CD4-positive, alpha-beta T cell treated with Interleukin-15 for 4 hours (primary cell): ENCODE measurements at places on chromosomes 1 and 21.

DNA sequence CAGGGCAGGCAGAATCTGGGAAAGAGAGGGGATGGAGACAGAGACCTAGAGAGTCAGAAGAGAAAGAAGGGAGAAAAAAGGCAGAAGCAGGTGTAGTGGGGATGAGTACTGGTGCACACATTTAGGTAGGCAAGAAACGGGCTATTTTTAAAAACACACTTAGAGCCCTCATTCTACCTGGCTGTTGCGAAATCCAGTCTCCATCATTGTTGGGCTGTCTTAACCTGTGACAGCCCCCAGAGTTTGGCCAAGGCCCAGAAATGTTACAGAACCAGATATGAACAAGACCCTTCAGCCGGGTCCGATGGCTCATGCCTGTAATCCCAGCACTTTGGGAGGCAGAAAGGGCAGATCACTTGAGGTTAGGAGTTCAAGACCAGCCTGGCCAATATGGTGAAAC, 12.6 kb upstream of the KDF1 start:
- no peak for DNase-seq

DNA sequence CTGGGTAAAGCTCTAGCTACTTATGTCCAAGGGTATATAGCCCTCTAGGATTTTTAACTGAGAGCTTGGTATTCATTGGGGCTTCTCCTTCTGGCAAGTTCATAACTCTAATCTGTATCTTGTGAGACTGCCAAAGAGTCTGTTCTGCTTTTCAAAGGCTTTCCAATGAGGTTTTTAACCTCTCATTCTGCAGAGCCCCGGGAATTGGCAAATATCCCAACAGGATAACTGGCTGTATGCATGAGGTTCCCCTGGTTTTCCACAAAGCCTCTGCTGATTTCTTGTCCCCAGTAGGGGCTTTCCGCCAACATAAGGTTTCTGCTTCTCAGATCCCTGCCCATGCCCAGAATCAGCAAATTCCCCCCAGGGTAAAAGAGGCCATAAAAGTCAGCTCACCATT, 40.9 kb downstream of the RPL5 start:
- no peak for DNase-seq

DNA sequence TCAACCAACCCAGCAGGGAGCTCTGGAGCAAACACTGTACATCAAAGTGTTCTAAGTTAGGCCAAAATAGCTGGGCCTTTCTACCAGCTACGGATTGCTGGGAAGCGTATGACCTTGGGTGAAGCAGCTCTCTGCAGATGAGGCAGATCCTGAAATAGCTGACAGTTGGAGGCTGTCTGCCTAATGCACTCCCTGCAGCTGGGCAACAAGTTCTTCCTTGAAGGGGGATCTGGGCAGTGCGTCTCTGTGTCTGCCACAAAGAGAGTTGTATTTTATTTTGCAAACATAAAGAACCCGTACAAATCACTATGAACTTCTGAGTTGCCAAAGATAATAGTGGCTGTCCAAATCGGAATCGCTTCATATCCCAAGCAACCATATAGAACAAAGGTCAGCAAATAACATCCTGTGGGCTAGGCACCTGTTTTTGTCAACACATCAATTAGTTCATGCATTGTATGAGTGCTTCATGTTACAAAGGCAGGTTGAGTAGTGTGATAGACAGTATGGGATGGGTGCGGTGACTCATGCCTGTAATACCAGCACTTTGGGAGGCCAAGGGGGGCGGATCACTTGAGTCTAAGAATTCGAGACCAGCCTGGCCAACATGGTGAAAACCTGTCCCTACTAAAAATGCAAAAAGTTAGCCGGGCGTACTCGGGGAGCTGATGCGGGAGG, 29.1 kb upstream of the KLF17 start:
- DNase-seq = no peak

DNA sequence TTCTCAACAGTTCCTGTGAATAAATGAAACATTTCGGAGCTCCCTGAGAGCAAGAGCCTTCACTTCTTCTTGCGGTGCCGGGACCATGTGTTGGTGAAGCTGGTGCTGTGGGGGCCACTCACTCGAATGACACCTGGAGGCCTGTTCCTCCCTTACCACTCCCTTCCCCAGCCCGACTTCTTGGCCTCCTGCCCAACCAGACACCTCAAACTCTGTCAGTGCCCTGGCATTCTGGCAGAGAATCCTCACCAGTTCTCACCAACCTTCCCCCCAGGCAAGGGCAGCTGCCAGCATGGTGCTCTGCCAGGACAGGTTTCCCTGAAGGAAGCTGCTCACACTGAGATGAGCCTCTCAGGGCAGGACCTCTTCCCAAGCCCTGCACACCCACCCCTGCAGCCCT, 68.3 kb downstream of the MPZL1 start:
- DNase-seq = no peak

GRCh38 chr21:41638201-41638790, 128.6 kb downstream of the RIPK4 start:
- DNase-seq = no peak

DNA sequence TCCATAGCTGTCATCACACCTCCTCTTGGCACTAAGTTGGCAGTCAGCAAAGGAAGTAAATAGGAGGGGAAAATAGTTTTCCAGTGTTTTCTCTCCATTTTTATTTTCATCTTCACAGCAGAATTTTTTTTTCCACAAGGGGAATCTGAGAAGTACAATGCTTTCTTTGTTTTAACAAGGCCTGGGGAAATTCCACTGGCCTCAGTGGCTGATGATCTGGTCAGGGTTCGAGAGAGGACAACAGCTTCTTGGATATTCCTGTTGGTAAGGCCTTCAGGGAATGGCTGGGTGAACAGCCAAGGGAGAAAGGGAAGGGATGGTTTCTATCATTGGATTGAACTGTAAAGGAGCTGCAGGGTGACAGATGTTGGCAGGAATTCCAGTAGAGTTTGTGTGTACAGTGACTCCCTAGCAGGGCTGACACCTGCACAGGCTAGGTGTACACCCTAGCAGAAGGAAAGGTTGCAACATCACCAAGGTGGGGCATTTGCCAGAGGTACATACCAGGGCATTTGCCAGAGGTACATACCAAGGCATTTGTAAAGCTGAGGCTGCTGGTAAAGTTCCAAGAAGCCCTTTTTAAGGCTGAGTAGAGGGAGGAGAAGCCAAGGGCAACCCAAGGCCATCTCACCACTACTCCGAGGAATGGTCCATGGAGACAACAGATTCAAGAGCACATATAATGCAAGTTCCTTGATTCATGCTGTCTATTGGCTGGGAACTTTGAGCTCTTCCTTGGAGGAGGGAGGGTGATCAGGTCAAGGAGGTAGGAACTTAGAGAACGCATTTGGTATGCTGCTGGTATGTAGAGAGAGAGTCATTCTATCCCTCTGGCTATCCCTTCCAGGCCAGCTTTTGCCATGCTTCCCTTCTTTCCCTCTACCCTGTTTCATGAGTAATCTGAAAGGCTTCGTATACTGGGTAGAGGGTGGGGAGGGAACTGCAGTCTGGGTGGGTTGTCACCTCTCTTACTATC, 3.1 kb downstream of the GJA5 start:
- no peak for DNase-seq

- no peak for DNase-seq
Measured at GRCh38 chr1:156639601-156640101, 2.3 kb upstream of the BCAN start.

GRCh38 chr1:41239988-41240610, 2.0 kb downstream of the SCMH1 start:
- DNase-seq = peak; percentile 29

DNA sequence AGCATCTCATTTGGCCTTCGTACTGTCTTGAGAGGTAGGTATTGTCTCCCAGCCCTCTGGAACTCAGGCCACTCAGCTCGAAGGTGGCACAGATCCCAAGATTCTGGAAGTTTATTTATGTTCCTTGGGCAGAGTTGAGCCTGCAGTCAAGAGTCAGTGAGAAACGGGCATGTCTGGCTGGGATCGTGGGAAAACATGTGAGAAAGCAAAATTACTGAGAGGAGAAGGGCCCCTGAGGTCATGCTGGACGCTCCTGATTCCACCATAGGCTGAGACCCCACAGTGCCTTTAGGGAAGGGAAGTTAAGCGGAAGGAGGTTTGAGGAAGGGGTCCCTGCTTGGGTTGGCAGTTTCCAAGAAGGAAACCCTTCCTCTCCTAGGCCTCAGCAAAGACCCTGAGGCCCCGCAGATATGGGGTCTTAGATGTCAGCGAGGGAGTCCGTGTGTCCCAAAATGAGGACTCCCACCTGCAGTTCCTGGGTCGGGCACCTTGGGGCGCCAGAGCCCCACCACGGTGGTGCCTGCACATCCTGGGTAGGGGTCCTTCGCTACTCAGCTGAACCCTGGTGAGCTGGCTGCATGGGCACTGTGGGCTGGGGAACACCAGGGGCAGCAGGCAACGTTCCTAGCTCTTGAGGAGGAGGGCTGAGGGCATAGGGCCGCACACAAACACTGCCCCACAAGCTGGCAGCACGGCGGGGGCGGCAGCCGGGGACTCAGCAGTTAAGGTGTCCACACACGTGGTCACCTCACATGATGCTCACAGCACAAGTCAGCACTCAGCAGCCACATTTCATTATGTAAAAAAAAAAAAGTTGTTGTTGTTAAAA, 12.3 kb upstream of the SEMA4A start:
- DNase-seq = no peak

GRCh38 chr1:94121411-94121821, 468 bp upstream of the ABCA4 start:
- no peak for DNase-seq

DNA sequence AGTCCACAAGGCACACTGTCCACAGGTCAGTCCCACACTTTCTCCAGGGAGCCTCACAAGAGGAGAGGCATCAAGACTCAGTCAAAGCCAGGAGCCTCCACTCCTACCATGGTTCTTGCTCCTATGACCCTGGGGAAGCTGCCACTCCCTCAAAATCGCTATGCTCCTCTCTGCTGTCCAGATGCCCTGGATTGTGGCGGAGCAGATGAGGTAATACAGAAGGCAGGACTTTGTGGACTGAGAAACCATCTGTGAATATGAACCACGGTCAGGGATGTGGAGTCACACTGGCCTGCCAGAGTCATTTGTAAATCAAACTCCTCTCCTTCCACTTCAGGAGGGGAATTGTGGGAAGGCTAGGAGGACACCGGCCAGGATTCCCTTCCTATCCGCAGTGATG, 20.6 kb downstream of the VWA5B1 start:
- no peak for DNase-seq

- DNase-seq = no peak
Measured at GRCh38 chr1:234871710-234872271, 256.8 kb downstream of the TOMM20 start.

GRCh38 chr1:86155807-86156565, 586 bp downstream of the COL24A1 start:
- no peak for DNase-seq

GRCh38 chr1:50346621-50347020, 76.6 kb downstream of the DMRTA2 start:
- DNase-seq = no peak

DNA sequence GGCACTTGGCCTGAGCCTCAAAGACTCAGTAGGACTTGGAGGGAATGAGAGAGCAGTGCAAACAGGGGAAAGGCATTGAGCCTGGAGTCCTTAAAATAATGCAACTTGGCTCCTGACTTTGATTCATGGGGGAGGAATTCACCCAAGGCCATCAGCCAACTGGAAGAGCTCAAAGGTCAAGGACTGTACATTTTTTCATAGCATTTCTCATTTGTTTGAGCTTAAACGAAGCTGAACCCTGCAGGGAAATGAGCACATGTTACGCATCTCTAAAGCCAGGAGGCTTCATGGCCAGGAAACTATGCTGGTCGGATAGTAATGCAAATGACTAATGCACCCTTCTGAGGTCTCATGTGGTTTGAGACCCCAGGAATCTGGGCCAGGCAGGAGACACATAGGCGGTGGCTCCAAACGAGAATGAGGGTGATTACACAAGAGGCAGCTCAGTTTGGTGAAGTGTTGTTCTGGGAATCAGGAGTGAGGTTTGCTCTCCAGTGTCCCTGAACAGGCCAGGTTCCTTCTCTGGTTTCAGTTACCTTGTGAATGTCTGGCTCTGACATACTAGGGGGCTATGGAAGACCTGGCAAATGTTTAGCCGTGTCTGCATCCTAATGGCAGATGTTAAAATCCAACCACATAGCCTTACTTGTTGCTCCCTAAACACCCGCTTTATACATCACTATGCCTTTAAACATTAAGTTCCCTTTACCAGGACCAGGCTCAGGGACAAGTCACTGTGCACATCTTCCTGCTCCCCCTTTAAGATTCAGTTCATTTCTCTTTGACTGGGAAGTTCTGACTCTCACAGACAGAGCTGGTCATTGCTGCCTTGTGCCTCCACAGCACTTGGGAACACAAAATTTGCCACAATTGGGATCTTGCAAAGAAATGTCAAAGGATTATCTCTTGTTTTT, 503.9 kb upstream of the USP24 start:
- DNase-seq = no peak

- DNase-seq = no peak
Measured at GRCh38 chr1:221823561-221823960, 81.7 kb upstream of the DUSP10 start.

DNA sequence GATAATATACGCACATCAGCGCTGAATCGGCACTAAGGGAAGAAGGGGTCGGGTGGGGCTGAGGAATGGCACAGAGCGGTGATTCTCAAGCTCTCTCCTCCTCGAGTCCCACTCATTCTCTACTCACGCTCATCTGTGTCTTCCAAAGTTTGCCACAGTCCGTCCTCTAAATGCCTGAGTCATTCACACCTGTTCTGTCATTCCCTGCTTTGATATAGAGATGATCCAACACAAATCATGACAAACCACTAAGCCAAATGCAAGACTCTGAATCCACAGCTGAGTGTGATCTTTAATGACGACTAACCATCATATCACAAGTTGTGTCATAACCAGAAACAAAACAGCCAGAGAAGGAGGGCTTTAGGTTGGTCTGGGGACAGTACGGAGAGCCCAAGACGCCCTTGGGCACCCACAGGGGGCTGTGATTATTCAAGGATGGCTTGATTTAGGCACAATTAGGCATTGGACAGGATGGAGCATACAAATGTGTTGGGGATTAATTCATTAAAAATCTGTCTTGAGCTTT, 501.5 kb downstream of the KIF26B start:
- DNase-seq = no peak

DNA sequence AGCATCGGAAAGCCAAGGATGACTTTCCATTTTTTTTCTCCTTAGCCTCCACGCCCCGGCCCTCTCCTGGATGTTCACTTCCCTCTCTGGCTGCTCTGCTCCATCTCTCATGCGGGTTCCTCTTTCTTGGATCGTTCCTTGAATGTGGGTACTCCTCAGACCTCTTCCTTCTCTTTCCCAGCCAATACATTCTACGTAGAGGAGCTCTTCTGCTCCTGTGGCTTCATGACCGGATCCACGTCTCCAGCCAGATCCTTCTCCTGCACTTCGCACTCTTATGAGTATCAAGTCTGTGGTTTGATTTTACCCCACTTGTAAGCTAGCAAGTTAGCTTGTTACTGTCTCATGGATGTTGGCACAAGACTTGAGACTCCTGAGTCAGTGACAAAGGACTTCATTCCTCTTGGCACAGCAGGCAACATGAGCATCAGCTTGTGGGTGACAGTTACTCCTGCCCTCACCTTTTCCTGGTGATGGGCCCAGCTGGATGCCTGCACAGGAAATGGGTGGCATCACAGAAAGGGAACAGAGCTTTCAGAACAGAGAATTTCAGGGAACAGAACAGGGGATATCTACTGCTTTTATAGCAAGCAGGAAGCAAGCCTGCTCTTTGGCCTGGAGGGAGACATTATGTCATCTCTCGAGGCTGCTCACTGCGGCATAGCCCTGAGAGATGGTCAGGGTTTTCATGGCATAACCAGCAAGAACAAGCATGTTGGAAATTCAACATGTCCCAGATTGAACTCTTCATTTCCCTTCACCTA, 100.1 kb upstream of the KIF26B start:
- DNase-seq = no peak
